ENCODE measurements at places on chromosomes 1 and 21.

DNA sequence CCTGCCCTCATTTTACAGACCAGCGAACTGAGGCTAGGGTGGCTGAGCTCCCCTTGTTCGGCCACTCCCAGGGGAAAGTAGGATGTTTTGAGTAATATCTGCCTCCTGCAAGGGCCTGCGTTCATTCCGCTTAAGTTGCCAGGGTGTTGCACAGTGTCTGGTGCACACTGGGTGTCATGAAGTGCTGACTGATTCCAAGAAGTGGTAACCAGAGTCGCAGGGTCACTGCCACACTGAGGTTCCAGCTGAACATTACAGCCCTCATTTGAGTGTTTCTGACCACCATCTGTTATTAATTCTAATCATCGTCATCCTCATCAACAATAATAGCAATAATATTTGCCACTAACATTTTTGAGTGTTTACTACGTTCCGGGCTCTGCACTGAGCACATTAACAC is 250.6 kb downstream of the KAZN start:
- no peak for DNase-seq

- no peak for DNase-seq
Measured at GRCh38 chr1:3993619-3994375, 93.7 kb upstream of the C1orf174 start.

DNA sequence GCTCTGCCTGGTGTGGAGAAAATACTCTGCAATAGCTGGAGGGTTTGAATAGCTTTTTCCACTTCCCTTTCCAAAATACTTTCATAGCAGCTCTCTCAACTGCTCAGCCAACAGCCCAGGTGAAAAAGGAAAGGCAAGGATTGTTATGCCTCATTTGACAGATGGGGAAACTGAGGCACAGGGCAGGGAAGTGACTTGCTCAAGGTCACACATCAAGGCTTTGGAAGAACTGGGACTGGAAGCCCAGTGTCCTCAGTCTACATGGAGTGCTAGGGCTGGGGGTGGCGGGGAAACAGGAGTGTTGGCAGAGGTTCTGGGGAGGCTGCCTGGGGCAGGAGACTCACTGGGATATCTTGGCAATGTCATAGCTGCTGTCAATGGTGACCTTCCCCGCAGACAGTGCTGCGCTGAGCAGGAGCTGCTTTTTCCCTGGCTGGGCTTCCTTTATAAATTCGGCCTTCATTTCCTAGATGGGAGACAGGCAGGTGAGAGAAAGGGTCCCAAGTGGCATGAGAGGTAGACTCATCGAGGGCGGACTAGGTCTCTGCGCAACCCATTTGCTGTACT is 4.0 kb downstream of the CHI3L1 start:
- DNase-seq: no peak

- no peak for DNase-seq
Measured at GRCh38 chr1:212607206-212607912, 1.2 kb upstream of the ATF3 start.

DNA sequence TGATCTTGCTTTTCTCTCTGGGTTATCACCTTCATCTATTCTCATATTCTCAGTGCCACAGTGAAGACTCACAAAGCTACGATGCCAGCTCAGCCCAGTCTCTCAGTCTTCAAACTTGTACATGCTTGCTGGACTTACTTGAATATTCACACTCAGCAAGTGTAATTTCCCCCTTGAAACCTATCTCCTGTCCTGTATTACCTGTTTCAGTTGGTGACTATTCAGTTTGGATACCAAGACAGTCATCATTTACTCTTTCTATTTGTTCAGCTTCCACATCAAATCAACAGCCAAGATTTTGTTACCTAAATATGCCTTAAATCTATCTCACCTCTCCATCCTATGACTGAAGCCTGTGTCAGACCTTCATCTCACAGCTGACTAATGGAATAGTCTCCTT is 209.7 kb downstream of the LRRC7 start:
- no peak for DNase-seq

GRCh38 chr1:174114106-174114505 is 45.2 kb upstream of the RABGAP1L start:
- no peak for DNase-seq

GRCh38 chr1:97929874-97930851 is 9.3 kb upstream of the DPYD start:
- DNase-seq: no peak

DNA sequence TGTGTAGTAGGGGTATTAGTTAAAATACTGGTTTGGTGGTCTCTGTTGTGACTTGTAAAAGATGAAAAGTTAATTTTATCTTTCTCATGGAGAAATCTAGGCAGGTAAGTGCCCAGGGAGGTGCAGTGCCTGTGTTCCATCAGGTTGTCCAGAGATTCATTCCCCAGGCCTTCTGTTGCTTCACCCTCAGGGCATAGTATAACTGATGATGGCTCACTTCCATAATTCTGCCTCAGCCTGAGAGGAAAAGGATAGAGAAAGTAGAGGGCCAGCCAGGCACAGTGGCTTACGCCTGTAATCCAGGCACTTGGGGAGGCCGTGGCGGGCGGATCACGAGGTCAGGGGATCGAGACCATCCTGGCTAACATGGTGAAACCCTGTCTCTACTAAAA is 153.9 kb downstream of the FMN2 start:
- no peak for DNase-seq

DNA sequence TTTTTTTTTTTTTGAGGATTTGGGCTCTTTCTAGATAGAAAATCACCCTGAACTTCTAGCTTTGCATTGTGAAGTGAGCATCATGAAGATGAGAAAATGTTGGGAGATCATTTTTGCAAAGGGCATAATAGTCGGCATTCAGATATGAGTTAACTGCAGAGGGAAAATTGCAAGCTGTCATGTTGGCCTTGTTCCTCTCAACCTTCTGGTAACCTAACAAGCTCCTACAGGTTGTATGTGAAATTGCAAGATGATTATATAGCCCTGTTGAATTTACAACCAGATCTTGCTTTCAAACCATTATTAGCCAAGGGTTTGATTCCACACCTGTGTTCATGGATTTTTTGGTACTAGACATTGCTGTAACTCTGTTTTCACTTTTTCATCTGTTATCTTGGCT is 2.2 kb downstream of the ELOA start:
- peak; percentile 1 for DNase-seq

DNA sequence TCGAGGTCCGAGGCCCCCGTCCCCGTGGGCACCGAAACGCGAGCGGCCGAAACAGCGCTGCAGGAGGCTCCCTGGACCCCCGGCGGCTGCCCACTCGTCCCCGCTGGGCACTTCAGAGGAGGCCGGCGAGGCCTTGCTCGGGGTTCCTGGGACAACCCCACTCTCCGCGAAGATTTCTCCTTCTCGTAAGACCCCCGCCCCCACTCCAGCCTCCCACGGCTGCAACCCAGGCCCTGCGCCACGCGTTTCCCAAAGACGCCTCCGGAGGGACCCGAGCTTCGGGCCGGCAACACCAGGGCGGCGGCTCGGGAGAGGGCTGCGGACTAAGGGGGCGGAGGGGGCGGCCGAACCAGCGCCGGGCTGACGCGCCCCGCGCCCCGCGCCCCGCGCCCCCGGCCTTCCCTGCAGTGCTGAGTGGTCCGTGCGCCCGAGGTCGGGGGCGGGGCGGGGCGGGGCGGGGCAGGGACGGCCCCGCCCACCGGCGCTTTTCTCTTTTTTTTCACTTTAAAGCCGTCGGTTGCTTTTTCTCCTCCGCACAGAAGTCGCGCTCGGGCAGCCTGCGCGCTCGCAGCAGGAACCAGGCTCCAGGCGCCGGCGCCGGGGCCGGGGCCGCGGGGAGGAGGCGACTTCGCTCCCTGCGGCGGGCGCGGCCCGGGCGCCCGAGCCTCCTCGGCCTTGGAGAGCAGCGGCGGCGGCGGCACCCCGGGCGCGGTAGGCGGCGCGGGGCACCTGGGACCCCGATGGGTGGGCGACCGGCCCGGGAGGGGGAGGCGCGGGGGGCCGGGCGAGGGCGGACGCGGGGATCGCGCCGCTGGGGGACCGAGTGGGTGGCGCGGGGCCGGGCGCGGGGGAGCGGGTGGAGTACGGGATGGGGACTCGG is at the start of gene SPSB1:
Gene SPSB1 (plus strand): TSS at position 534 of the 880 bp plus-strand sequence. CDS start 62,998 bp downstream, outside the sequence.
- peak; percentile 56 for DNase-seq

DNA sequence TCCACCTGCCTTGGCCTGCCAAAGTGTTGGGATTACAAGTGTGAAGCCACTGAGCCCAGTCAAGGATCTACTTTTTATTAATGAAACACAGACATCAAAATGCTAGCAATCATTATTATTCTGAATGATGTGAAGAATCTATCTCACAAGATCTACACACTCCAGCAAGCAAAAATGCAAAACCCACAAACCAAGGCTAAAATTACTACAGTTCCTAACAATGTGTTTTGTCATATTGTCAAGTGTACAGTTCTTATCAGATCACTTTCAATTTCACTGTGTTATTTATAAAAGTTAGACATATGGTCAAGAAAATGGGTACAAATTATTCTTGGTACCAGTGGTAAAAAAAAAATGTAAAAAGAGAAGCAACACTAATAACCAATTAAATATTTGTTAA is 61.3 kb upstream of the SDC3 start:
- no peak for DNase-seq

DNA sequence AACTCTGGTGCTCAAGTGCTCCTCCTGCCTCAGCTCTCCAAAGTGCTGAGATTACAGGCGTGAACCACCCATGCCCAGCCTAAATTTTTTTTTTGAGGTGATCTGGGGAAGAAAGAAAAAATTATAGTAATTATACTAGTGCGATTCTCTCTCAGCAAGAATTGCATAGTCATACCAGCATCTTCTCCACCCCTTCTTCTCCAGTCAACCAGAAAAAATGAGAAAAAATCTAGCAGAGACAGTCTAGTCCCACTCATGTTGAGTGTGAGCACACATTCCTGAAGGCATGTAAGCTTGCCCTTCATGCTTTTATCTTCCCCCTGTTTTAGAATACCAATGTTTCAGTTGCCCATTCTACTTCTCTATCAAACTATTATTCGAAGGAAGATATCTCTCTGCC is 207.6 kb downstream of the S1PR1 start:
- DNase-seq: no peak

GRCh38 chr21:42414928-42415769 is 11.4 kb downstream of the UBASH3A start:
- DNase-seq: no peak

DNA sequence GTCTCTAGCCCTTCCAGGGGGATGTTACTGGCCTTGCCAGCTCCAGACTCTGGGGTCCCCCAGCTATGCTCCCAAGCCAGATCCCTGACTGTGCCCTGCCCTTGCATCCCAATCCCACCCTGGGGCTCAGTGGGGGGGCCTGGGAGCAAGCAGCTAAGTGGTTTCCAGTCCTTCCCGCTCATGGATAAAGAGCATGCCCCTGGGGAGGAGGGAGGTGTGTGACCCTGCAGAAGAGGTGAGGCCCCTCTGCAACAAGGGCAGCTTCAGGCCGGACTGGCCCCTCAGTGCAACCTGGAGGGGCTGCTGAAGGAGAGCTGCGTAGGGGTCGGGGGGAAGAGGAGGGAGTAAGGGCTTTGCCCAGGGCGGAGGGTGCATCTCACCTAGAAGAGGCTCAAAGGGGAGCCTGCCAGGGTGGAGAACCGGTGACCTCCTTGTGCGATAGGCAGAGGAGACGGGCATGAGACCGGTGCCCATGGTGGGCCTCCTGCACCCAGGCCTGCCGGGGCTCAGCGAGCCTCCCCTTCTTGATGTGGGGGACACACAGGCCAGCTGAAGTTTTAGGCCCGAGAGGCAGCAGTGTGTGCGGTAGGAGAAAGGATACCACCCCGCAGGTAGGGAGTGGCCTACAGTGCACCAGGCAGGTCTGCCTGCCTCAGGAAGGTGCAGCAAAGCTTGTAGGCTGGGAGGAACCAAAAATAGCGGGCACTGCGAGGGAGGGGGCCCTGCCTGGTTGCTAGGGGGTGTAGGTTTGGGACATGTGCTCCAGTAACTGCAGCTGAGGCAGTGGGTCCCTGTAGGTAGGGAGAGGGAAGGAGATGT is 3.1 kb downstream of the OBSCN start:
- no peak for DNase-seq

DNA sequence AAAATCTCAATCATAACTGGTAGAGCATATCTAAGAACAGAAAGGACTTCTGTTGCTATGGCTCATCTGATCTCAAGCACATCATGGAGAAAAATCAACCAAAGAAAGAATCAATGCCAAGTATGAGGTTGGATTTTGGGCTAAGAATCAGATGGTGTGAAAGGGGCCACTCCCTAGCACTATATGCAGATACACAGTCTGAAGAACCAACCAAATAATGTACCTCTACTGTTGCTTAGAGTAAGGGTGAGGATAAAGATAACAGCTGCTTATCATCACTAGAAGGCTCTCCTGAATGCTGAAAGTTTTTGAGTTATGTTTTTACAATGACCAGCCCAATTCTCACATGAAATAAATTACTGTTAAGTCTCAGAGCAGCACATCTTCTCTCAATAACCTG is 35.6 kb downstream of the ST7L start:
- no peak for DNase-seq

- DNase-seq: no peak
Measured at GRCh38 chr1:84539972-84540371, 33.6 kb upstream of the GNG5 start.

- DNase-seq: no peak
Measured at GRCh38 chr1:160748878-160749269, 9.8 kb downstream of the SLAMF7 start.

DNA sequence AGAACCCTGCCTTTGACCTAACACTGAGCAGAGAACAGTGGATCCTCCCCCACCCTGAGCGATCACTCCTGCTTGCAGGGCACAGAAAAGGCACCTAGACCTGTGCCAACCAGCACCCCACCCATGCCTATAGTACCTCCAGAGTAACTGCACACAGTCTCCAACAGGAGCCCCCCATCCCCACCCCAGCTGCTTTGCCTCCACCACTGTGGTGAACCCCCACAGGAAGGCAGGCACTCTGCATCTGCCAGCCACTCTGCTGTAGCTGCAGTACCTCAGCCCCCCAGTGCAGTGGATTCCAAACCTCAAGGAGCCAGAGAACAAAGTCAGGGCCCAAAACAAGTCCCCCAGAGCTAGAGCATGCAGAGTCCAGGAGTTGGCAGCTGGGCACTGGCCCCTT is 10.7 kb downstream of the SPATC1L start:
- no peak for DNase-seq

DNA sequence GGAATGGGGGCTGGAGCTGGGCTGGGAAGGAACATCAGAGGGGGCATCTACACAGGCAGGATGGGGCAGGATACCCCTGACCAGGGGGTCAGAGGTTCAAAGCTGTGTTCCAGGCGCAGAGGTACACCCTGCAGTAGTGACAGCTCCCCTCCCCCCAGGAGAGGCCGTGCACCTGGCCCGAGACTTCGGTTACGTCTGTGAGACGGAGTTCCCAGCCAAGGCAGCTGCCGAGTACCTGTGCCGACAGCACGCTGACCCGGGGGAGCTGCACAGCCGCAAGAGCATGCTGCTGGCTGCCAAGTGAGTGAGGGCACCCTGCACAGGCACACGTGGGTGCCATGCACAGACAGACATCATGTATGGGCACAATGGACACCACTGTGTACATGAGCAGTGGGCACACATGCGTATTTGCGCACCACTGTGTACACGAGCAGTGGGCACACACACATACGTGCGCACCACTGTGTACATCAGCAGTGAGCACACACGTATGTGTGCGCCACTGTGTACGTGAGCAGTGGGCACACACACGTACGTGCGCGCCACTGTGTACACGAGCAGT is 17.4 kb downstream of the TFAP2E start:
- no peak for DNase-seq

GRCh38 chr1:233606813-233607212 is 7.1 kb upstream of the KCNK1 start:
- no peak for DNase-seq

- no peak for DNase-seq
Measured at GRCh38 chr21:36922861-36923260, 43.6 kb downstream of the HLCS start.
